ENCODE measurements at places on chromosomes 13 and 19.

DNA sequence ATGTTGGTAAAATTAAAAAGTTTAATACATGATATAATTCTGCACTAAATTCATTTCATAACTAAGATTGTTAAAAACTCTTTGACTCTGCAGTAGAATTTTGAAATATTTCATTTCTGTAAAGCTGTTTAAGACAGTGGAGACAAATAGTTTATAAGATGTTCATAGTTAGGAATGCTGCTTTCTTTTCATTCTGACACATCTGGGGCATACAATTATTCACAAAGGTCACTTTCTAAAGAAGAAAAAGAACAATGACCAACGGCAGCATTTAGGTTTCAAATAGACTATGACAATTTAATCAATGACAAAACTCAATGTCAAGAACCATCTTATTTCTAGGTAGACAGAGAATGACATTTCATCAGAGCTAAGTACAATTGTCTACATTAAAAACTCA, 1422.1 kb downstream of the PCDH9 start:
- no peak for DNase-seq

GRCh38 chr13:68897331-68897928, 1210.2 kb upstream of the ATXN8OS start:
- no peak for DNase-seq

GRCh38 chr13:66994517-66995202, 235.5 kb downstream of the PCDH9 start:
- no peak for DNase-seq

GRCh38 chr13:32150794-32151193, 119.2 kb downstream of the FRY start:
- DNase-seq: no peak

DNA sequence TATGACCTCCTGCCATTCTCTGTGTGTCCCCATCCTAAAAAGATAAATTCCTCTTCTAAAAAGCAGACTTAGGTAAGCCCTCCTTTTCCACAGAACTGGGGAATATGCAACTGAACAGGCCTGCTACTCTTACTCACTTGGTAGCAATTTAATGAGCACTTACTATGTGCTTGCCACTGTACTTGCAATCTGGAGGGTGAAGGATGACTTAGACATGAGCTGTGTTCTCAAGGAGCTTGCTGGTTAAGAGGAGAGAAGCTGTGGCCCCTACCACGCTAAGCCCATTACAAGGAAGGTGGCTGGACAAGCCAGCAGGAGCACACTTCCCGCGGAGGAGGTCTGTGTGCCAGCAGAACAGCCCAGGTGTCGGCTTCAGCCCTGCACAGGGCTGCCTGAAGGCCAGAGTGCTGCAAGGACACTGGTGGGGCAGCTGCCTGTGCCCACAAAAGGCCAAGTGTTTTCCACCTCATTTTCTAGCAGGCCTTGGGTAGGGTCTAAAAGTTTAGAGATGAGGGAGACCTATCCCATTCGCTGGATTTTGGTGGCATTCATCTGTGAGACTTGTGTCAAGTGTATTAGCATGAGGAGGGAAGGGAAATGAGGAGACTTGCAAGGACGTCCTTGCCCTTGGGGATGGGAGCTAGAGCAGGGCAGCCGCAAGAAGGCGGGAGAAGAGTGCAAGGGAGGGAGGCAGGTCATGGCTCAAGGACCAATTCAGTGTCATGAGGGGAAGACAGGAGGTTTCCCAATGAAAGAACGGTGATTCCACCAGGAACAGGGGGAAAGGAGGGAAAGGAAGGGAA, 52.0 kb downstream of the COL4A1 start:
- no peak for DNase-seq

- no peak for DNase-seq
Observed at GRCh38 chr19:39413911-39414608, 1.6 kb downstream of the PLEKHG2 start.

GRCh38 chr13:113647351-113648215, 10.4 kb downstream of the ATP4B start:
- no peak for DNase-seq

DNA sequence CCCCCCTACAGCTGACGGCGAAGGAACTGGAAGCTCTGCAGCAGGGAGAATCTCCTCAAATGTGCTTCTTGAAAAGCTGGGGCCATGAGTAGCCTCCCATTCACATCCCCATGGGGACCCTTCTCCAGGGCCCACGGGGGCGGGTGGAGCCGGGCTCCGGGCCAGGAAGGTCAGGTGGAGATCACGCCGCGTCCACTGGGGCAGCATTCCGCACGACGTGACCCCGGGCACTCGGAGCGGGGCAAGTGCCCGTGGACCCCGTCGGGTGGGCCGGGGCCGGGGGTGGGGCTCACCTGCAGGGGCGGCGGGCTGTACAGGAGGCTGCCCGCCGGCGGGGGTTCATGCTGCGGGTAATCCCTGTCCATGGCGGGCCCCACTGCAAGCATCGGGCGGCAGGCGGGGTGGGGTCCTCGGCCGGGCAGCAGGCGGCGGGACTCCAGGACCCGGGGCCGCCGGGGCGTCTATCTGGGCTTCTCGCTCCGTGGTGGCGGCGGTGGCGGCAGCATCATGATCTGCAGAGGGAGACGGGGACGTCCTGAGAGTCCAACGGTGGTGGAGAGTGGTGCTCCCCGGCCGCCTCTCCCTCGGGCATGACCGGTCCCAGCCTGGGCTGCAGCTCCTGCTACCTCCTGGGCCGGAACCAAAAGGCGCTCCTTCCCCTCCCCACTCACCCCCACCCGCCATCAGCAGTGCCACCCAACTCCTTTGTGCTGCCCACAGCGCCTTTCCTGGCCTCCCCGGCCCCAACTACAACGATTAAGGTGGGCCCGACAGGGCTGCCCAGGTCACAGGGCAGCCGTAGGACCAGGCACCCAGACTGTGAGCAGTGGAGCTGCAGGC, 20.0 kb downstream of the SBNO2 start:
- DNase-seq: no peak

DNA sequence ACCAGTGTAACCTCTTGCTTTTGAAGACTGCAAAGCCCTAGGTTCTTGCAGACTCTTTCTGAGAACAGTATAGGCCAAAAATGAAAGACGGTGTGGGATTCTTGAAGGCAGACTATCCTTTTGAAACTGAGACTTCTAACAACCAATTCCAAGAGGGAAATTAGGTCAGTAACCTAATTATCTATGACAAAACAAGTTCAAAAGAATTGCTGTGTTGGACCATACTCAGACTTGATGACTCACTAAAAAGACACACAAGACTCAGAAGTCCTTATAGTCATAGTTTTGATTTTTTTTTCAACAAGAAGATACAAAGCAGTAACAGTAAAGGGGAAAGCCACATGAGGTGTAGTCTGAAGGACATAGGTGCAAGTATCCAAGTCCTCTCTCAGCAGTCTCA, 624.0 kb upstream of the GPC6 start:
- no peak for DNase-seq

DNA sequence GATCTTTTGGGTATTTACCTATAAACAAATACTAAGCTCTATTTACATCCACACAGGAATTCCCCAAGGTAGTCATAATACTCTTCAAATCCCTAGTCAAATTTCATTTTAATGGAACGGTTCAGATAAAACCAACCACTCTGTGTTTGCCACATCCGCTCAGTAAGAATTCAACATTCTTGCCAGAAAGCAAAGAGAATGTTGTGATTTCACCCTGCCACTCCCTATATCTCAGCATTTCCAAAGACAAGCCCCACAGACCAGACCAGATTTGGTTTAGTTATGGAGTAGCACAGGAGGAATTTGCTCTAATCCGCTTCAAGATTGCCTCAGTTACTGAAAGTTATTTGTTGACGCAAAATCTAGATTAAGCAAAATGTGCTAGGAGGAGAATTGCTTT, 105.6 kb upstream of the SERP2 start:
- DNase-seq: no peak

DNA sequence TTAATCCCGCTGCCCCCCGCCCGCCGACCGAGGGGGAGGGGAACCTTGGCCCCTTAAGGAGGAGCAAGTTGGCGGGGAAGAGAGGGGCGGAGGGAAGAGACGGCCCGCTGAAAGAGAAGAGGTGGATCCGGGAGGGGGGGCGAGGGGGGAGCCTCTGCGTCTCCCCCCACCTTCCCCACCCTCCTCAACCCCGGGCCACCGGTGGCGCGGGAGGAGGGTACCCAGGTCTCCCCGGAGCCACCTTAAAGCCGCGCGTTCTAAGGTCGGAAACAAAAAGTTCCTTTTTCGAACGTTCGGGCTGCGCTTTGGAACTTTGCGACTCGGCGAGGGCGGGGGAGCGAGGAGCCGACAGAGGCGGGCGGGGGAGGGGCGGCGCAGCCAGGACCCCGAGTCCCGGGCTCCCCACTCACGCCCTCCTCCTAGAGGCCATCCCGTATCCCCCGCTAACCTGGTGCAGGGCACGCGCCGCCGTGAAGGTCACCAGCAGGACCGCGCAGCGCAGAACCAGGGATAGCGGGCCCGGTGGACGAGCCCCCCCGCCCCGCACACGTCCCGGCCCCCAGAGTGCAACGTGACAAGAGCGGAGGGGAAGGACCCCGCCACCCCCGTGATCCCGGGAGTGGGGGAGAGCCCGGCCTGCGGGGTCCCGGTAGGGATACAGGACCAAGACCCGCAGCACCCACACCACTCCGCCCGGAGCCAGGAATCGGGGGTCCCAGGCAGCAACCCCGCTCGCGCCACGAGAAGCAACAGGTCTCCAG, 659 bp downstream of the ERF start:
- peak; percentile 79 for DNase-seq

GRCh38 chr13:100921139-100921538, 246.5 kb upstream of the TMTC4 start:
- DNase-seq: no peak

GRCh38 chr13:77476456-77476855, 59.0 kb upstream of the SCEL start:
- no peak for DNase-seq

GRCh38 chr13:106302011-106302410, 233.5 kb downstream of the EFNB2 start:
- no peak for DNase-seq

- no peak for DNase-seq
Observed at GRCh38 chr13:78035500-78035899, 116.9 kb upstream of the EDNRB start.

DNA sequence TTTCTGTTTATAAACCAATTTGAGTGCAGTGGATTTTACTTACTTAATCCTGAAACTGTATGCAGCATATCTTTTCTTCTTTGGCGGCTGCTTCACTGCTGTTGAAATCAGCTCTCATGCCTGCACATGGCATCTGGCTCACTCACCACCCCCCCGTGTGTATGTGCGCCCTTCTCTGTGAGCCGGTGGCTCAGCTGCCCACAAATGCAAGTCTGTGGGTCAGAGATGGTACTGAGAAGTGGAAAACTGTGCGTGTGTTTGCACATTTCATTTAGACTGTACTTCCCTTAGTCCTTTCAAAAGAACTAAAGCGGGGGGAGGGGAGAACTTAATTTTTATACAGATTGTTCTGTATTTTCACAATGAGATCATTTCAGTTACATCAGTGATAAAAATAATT, 307.6 kb downstream of the SHISA2 start:
- DNase-seq: no peak

DNA sequence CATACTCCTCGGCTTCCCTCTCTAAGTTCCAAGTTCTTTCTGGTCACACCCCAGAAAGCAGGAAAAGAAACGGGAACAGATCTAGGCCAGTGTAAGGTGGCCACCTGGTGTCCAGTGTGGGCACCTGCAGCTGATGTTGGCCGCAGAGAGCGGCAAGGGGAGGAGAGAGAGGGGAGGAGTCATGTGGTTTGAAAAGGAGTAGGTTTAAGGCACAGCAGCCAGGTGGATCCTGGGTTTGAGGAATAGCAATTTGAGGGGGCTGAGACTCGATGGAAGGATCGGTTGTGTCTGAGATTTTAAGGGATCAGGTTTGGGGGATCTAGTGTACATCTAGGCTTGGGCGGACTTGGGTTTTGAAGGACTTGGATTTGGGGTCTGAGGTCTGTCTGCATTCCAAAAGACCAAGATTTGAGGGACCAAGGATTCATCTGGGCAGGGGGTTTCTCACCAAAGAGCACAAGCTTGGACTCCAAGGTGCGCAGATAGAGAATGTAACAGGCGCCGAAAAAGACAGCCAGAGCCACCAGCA, 1.2 kb downstream of the RABAC1 start:
- no peak for DNase-seq

DNA sequence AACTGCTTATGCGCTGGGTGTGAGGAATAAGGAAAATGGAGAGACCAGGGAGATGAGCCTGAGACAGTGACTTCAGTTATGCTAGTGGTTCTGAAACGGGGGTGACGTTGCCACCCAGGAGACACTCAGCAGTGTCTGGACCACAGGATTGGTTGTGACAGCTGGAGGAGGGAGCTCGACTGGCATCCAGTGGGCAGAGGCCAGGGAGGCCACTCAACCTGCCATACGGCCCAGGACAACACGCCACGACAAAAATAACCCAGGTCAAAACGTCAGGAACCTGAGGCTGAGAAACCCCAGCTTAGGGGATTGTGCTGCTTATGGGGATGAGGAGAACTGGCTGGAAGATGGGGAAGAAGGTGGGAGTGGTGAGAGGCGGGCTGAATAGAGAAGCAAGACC, 10.4 kb downstream of the ZSCAN5A start:
- DNase-seq: no peak

DNA sequence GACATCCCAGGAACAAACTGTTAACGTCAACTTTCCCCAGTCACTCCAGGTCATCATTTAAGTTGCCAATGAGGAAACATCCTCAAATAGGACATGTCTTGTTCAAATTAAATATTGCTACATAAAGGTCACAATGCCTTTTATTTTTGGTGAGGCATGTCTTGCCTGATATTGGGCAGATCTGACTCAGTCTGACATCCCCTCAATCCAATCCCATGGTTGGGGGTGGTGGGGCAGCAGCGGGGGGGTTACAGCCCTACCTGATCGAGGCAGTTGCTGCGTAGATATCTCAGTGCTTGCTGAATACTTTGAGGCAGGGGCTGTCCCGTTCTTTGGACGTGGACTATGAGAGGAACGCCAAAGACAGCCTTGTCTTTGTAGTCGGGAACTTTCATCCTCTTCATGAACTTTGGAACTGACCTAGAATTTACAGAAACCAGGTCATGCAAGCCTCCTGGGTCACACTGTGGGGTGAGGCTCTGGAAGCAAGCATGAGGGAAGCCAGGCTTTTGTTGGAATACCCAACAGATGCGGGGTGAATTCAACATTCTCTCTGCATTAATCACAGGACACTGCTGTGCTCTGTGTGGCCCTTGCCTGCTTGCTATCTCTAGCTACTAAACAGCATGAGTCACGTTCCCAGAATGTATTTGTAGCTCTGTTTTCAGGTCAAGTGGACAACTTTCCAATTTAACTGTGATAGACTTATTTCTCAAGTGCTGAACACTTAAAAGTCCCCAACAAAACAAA, 109.8 kb downstream of the KL start:
- DNase-seq: no peak

All from stimulated activated CD4-positive, alpha-beta T cell treated with anti-CD3 and anti-CD28 coated beads, Interleukin-4, amount 100 ng/mL, for 4 hours (primary cell).